ENCODE measurements at places on chromosomes 2 and 18. TPM values are rescaled to one million over a fixed set of nuclear protein-coding genes. Genes with fewer than 3 reads are reported as not detected.

The RESP18 gene
- total RNA-seq: not detected

GRCh38 chr2:69059731-69060290 lies 46.8 kb downstream of the ANTXR1 start:
- no peaks in the 10 kb centered on the region for H3K4me1 ChIP-seq
- H3K4me3 ChIP-seq: no peak overlapping the region
- H3K36me3 ChIP-seq: peaks cover 9% of the 10 kb centered on the region
- H3K27me3 ChIP-seq: no peaks in the 10 kb centered on the region

The GNAL gene
- total RNA-seq: 0.06 TPM

The CAPN14 gene
- total RNA-seq: 0.13 TPM

DNA sequence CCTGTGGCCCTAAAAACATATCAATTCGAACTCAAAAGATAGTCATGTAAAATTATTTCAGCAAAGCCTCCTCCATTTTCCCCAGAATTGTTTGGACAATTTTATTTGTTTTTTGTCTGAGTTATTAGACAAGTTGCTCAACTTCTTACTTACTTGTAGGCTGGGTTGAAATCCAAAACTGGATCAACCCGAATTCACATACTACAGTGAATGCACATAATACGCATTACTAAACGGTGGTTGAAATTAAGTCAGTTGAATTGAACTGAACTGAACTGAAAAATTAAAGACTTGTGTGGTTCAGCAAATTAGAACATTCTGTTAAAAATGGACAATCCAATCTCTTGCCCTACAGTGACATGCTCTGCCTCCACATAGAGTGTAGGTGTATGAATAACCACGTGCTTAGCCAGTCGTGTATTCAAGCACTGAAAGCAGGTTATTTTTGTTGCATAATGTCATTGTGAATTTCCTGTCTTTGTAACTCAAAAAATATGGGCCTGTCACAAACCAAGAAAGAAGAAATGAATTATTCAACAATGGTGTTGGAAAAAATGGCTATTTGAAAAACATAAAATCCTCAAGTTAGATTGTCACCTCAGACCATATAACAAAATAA lies 441.0 kb downstream of the TXNL1 start:
- no peaks in the 10 kb centered on the region for H3K4me1 ChIP-seq
- H3K4me3 ChIP-seq: no peak overlapping the region
- H3K27ac ChIP-seq: no peak overlapping the region
- H3K27me3 ChIP-seq: no peaks in the 10 kb centered on the region

GRCh38 chr2:55231546-55232083 lies 478 bp downstream of the CLHC1 start:
- H3K36me3 ChIP-seq: peaks cover 32% of the 10 kb centered on the region
- peaks cover 22% of the 10 kb centered on the region for H3K4me1 ChIP-seq
- no peaks in the 10 kb centered on the region for H3K27me3 ChIP-seq
- DNase-seq: no peak

The SOX11 gene
- total RNA-seq: 75.1 TPM

The SULT1C4 gene
- not detected for total RNA-seq

GRCh38 chr2:27501042-27501441 lies 4.4 kb downstream of the GCKR start:
- DNase-seq: no peak
- no peak overlapping the region for H3K4me3 ChIP-seq
- no peak overlapping the region for H3K27ac ChIP-seq
- no peaks in the 10 kb centered on the region for H3K36me3 ChIP-seq
- H3K4me1 ChIP-seq: no peaks in the 10 kb centered on the region
- H3K27me3 ChIP-seq: peaks cover 25% of the 10 kb centered on the region

The FOXI3 gene
- 0.11 TPM for total RNA-seq

The IDH1 gene
- 196 TPM for total RNA-seq

The POTEJ gene
- not detected for total RNA-seq

DNA sequence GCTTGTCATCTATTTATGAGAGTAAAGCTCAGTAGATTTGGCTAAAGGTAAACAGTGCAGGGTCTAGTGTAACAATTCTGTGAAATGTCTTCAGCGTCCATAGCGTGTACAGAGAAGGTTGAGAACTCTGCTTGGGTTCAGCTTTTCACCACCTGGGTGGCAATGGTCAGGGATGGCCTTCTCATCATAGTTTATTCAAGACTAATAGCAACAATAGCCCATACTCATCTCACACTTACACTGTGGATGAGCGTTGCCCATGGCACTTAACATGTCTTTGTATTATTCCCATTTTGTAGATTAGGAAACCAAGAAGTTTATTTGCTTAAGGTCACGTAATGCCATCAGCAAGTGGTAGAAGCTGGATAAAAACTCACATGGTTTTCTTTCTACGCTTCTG lies 106.8 kb upstream of the RND3 start:
- H3K4me1 ChIP-seq: no peaks in the 10 kb centered on the region
- no peaks in the 10 kb centered on the region for H3K36me3 ChIP-seq
- H3K27ac ChIP-seq: no peak overlapping the region
- H3K27me3 ChIP-seq: no peaks in the 10 kb centered on the region

DNA sequence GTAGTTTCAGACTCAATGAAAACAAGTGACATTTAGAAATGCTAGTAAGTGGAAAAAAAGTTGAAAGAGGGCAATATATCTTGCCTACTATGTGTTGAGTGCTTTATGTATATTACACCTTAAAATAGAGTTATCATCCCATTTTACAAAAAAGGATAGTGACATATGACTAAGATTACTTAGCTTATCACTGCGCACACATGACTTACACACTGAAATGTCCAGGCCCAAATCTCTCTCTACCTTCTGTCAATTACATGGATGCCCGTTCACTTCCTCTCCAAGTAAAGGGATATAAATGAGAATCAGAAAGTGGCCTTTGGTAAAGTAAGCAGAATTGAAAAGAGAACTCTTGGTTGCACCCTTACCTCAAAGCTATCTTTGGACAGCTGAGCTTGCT lies 3.6 kb upstream of the PARD3B start:
- H3K27ac ChIP-seq: no peak overlapping the region
- DNase-seq: no peak
- H3K4me3 ChIP-seq: no peak overlapping the region
- no peaks in the 10 kb centered on the region for H3K27me3 ChIP-seq
- H3K36me3 ChIP-seq: no peaks in the 10 kb centered on the region

DNA sequence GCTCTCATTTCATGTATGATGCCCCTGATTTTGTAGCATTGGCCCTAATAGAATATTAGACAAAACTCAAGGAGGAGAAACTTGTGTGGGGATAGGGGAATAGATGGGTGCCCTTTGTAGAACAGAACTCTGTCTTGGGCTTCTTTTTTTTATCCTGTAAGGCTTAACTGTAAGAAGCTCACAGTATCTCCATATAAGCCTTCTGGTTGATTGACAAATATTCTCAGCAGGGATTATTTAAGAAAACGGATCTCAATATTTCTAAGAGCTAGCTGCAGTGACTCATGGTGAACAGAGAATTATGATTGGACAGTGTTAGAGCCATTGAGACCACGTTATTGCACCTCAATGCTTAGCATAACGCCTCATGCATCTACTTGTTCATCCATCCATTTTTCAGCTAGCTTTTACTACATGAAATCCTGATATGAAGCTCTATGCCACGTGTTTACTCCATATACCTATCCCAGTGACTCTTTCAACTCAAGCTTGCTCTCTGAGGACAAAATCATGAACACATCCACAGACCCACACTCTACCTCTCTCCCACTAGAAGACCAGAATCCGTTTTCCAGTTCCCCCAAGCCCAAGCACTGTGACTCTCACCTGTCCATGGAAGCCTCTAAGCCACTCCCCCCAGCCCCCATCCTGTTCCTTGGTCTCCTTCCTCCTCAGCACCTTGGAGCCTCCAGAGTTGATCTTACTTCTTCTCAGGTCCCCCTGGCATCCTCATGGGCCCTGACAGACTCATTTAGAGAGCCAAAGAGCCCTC lies 99.2 kb downstream of the BCL2L11 start:
- no peaks in the 10 kb centered on the region for H3K27me3 ChIP-seq
- H3K36me3 ChIP-seq: no peaks in the 10 kb centered on the region
- H3K4me3 ChIP-seq: no peak overlapping the region
- H3K4me1 ChIP-seq: no peaks in the 10 kb centered on the region
- no peak overlapping the region for H3K27ac ChIP-seq

DNA sequence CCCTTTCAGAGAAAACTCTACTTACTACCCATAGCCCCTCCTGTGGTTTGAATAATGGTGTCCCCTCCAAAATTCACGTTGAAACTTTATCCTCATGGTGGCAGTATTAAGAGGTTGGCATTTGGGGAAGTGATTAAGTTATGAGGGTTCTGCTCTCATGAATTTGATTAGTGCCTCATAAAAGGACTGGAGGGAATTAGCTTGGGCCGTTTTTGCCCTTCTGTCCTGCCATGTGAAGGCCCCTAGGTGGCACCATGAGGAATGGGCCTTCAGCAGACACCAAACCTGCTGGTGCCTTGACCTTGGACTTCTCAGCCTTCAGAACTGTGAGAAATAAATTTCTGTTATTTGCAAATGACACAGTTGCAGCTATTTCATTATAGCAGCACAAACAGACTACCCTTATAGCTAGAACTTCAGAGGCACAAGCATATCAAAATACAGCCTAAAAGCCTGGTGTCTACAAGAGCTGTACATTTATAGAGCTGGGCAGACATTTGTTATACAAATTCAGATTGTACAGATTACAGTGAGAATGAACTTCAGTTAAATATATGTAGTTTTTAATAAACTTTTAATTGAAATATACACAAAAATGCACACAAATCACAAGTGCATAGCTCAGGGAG lies 2.6 kb upstream of the PTPN2 start:
- no peaks in the 10 kb centered on the region for H3K36me3 ChIP-seq
- peak; percentile 49 for DNase-seq
- no peak overlapping the region for H3K27ac ChIP-seq
- no peak overlapping the region for H3K4me3 ChIP-seq
- H3K4me1 ChIP-seq: peaks cover 8% of the 10 kb centered on the region

The MAP3K19 gene
- not detected for total RNA-seq

- H3K4me1 ChIP-seq: peaks cover 23% of the 10 kb centered on the region
- no peak for DNase-seq
- no peaks in the 10 kb centered on the region for H3K36me3 ChIP-seq
- no peak overlapping the region for H3K27ac ChIP-seq
These were observed 41.6 kb downstream of the TBC1D8 start for GRCh38 chr2:101109451-101110118.

- no peak for DNase-seq
- no peaks in the 10 kb centered on the region for H3K27me3 ChIP-seq
- no peaks in the 10 kb centered on the region for H3K36me3 ChIP-seq
- no peak overlapping the region for H3K27ac ChIP-seq
- no peaks in the 10 kb centered on the region for H3K4me1 ChIP-seq
These were observed 183.5 kb upstream of the GCFC2 start for GRCh38 chr2:75894170-75894569.

GRCh38 chr2:239882331-239882732 lies 142.8 kb downstream of the NDUFA10 start:
- DNase-seq: peak; percentile 27
- H3K4me1 ChIP-seq: no peaks in the 10 kb centered on the region
- no peaks in the 10 kb centered on the region for H3K27me3 ChIP-seq
- no peaks in the 10 kb centered on the region for H3K36me3 ChIP-seq
- H3K4me3 ChIP-seq: no peak overlapping the region
- no peak overlapping the region for H3K27ac ChIP-seq
